ENCODE measurements at places on chromosomes 13 and 19.

- no peak for DNase-seq
Measured at GRCh38 chr19:43639519-43640423, at the start of gene CADM4. CADM4 (minus strand) TSS chr19:43639850; CDS start chr19:43639790, 60 bp downstream.

DNA sequence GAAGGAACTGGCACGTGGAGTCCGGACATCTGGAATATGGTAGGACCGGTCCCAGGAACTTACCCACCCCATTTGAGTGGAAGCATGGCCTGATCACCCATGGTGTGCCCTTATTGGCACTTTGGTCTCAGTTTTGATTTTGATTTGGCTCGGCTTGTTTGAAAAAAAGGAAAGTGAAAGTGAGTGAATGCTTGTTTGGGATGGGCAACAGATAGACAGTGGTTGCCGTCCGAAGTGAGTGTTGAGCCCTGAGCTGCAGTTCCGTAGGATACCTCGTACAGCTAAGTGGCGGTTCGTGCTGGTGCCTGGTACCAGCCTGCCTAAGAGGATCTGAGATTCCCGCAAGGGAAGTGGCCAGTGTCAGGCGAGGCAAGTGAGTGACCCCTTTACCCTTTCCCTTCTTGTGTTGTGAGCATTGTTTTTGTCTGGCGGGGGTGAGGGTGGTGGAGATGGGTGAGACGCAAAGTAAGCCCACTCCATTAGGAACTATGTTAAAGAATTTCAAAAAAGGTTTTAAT, 605.8 kb downstream of the UQCRFS1 start:
- no peak for DNase-seq

GRCh38 chr13:43129511-43130110, 106.2 kb downstream of the DNAJC15 start:
- DNase-seq = no peak

- DNase-seq = no peak
Measured at GRCh38 chr19:1491114-1491848, at the start of gene REEP6. REEP6 (plus strand) TSS chr19:1491181; CDS start chr19:1491270, 89 bp downstream.

DNA sequence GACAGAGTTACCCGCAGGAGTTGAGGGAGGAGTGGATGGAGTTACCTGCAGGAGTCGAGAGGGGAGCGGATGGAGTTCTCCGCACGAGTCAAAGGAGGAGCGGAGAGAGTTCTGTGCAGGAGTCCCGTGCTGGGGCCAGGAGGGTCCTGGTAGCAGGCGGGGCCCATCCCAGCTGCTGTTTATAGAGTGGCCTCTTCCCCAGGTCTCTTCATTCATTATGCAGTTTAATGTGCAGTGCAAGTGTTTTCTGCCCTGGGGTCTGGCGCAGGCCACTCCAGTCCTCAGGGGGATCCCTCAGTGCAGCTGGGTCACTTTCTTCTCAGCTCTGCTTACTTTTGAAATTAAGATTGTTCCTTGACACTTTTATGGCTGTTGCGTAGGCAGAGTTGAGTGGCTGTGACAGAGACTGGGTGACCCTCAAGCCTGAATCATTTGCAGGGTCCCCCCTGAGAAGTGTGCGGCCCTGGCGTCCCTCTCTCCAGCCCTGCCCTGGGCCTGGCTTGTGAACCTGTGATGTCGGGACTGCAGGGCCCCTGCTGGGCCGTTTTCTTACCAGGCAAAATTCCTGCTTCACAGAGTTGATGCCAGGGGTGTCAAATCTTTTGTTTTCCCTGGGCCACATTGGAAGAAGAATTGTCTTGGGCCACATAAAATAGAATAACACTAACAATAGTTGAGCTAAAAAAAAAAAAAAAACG, 17.9 kb downstream of the TFDP1 start:
- DNase-seq = no peak

DNA sequence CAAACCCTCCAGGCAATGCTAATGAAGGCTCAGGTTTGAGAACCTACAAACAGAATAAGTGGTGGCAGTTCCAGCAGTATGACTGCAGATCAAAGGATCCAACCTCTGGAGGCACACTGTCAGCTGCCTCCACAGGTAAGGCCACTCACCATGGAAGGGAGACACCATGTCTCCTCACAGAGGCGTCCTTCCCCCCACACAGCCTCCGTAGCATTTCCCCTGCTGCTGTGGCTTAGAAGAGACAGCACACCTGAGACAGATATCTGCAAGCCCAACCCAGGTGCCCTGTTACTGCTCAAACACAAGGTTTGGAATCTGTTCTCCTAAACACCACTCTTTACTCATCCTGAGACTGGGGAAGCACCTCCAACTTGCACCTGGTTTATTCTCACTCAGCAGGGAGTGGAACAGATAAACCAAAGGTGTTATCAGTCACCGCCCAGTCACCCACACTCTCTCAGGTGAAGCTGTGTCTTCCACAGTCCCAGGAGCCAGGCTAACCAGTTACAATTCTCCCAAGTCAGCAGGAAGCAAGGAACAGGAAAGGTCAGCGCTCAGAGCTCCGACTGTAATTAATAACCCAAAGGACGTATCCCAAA, 311.2 kb downstream of the FOXO1 start:
- DNase-seq = no peak

GRCh38 chr13:113507505-113508345, 17.2 kb upstream of the DCUN1D2 start:
- no peak for DNase-seq

- DNase-seq = no peak
Measured at GRCh38 chr19:42224940-42225717, 5.0 kb downstream of the ZNF526 start.

- DNase-seq = no peak
Measured at GRCh38 chr13:73960474-73960873, 173.7 kb downstream of the KLF12 start.

GRCh38 chr19:55669418-55670279, 5.4 kb upstream of the EPN1 start:
- DNase-seq = no peak

DNA sequence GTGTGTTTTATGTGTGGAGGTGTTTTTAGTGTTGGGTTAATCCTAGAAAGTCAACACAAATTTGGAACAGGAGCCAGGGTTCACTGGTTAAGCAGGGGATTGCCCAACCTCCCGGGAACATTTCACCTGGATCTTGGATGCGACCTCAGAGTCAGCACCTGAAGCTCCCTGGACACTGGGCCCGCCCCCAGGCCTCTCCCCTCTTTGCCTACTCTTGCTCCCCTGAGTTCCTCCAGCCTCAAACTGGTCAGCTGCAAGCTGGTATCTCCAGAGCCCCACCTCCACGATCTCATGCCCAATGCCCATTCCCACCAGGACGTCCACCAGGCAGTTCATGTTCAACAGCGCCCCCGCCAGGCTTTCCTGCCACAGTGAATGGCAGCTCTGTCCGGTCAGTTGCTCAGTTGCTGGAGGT, 9.7 kb downstream of the HSD17B14 start:
- DNase-seq = no peak

DNA sequence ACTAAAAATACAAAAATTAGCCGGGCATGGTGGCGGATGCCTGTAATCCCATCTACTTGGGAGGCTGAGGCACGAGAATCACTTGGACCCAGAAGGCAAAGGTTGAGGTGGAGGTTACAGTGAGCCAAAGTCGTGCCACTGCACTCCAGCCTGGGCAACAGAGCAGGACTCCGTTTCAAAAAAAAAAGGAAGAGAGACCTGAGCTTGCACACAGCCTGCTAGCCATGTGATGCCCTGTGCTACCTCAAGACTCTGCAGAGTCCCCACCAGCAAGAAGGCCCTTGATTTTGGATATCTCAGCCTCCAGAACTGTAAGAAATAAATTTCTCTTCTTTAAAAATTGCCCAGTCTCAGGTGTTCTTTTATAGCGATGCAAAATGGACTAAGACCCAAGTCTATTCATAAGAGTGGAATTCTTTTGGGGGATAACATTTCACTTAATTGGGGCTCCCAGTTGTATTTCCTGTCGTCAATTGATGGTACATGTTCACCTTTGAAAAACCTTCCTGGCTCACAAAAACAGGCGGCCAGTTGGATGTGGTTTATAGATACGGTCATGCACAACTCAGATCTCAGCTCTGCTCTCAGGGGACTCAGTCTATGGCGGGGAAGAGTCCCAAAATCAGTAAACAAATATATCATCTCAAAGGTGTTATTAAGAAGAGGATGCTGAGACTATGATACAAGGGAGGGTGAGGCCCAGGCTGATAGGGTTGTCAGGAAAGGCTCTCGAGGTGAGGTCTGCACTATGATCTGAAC, 2.4 kb upstream of the CHERP start:
- no peak for DNase-seq

GRCh38 chr19:41225238-41226052, 6.4 kb downstream of the AXL start:
- DNase-seq = peak; percentile 100

DNA sequence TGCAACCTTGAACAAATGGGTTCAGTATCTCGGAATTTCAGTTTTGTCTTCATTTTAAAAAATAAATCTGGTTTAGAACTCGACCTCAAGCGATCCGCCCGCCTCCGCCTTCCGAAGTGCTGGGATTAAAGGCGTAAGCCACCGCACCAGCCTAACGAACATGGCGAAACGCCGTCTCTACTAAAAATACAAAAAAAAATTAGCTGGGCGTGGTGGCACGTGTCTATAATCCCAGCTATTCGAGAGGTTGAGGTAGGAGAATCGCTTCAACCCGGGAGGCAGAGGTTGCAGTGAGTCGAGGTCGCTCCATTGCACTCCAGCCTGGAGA, 571 bp downstream of the ZNF302 start:
- no peak for DNase-seq

DNA sequence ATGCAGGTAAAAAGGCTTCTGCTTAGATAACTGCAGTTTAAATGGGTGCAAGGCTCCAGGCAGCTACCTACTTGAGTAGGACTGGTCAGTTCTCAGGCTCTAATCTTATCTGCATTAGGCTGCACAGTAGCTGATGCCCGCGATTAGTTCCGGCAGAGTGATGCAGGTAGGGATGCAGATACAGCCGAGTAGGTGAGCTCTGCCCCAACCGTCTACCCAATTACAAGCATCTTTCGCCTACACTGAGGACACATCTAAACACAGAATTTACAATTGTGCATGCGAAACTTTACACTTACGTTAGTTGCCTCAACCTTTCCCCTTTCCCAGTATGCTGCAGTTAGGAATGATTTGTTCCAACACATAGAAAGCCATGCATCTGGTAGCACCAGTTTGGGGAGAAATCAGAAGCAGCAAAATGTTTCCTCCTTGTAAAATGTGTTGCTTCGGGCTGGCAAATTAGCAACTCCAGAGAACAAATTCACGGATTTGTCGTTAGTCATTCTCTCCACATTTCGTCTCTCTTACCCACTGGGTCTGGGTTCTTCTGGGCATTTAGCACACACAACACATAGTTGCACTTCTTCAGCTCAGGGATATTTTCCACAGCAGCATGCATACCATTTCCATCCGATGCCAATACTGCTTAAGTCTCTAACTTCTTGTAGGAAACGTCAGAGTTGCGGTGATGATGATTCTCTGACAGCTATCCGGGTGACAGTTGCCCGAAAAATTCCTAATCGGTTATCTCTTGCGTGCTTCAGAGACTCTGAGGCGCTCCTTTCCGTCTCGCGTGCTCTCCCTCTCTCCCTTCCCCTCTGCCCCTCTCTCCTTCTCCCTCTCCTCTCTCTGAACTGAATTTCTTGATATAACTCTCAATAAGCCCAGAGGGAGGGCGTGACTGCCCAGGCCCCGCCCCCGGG, at the start of gene PCDH9:
Gene PCDH9 (minus strand): TSS at position 856 of the 923 bp plus-strand sequence. CDS start 1,896 bp downstream, outside the sequence.
- no peak for DNase-seq

DNA sequence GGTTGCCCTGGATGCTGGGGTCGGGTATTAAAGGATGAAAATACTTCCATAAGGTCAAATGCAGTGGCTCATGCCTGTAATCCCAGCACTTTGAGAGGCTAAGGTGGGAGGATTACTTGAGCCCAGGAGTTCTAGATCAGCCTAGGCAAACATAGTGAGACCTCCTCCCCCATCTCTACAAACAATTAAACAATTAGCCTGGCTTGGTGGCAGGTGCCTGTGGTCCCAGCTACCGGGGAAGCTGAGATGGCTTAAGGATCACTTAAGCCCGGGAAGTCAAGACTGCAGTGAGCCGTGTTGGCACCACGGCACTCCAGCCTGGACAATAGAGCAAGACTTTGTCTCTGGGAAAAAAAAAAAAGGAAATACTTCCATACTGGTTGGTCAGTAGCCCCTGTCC, 1.5 kb downstream of the KLK11 start:
- no peak for DNase-seq

DNA sequence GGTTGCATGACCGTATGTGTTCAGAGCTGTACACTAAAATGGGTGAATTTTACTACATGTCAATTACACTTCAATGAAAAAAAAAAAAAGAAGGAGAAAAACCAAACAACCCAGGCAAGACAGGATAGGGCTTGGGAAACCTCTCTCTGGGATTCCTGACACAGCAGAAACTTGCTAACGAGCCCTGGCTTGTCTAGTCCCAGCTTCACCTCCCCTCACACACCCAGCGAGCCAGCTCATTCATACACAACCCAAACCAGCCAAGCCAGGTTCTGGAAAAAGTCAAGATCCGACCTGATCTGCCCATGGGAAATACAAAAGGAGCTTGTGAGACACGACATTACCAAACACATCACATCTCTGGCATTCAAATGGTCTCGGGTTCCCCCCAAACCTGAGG, 3.7 kb upstream of the TECR start:
- no peak for DNase-seq

DNA sequence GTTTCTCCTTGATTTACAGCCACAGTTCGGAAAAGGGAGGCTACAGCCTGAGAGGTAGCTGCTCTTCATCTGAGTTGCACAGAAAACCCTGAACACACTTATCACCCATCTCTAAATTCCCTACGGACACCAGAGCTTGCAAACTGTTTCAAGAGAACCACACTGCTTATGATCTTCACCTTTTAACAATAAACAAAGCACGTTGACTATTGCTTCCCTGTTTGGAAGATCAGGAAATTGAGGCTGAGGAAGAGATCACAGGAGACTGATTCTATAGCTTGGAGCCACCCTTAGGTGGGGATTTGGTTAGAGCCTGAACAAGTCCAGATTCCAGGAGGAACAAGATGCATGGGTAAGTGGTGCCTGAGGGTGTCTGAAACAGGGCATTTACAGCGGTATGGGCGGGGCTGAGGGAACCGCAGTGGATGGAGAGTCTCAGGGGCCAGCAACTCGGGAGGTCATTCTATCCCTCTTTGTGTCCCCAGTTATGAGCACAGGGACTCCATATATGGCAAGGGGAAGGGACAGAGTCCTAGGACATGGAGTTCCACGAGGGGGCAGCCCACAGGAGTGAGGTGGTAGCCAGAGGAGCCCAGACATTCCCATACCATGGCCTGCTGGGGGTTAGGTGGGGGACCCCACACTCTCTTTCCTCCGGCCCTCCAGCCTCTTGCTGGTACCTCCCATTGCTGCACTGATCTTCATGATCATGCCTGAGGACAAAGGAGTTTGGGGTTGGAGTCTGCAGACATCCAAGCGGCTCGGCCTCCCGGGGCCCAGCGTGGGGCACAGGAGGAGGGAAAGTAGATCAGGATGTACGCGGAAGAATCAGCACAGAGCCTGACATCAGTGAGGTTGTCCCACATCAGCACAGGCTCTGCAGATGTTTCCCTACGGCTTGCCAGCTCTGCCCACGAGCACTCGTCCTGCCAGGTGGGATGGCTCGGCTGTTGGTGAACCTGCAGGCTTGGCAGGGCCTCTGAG, 162.3 kb upstream of the ZNF536 start:
- no peak for DNase-seq

Measured in fibroblast of skin of right biceps (primary cell).